Head of caudate nucleus (tissue), 42 donors: ENCODE measurements at places on chromosomes 7 and 10.

GRCh38 chr10:92240289-92241157 is 50.4 kb downstream of the CPEB3 start:
- DNase-seq: peak; percentile 78

DNA sequence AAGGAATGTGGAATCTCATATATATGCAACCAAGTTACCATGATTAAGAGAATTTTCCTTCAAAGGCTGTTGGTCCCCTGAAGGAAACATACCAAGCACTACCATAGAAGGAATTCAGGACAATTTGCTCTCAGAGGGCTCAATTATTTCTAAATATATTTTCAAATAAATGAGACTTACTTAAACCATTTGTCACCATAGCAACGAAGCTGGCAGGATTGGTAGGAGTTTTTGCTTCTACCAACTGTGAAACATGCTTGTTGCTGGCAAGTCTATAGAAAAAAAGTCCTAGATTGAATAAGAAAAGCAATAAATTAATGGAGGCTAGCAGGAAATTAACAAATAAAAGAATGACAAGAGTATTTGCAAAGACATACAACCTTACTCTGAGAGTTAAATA is 156.9 kb upstream of the NPSR1 start:
- no peak for DNase-seq

DNA sequence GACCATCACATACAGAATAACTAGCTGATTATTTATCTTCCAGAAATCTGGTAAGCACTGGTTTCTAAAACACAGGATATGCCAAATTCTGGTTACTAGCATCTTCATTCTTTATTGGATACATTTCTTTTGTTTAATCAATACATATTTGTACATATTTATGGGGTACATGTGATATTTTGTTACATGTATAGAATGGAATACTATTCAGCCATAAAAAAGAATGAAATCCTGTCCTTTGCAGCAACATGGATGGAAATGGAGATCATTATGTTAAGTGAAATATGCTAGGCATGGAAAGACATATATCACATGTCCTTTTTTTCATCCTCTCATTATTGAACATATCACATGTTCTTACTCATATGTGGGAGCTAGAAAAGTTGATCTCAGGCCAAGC is 32.7 kb upstream of the PURB start:
- no peak for DNase-seq

DNA sequence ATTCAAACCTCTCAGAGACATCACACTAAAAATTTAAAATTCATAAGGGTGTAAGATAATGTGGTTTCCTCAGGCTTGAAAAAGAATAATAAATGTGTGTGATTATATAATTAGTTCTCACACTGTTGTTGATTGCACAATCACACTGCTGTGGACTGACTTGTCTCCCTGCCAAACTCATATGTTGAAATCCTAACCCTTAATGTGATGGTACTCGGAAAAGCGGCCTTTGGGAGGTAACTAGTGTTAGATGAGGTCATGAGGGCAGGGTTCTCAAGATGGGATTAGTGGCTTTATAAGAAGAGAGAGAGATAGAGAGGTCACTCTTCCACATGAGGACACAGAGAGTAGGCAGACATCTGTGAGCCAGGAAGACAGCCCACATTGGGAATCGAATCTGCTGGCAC is 128.5 kb upstream of the COL1A2 start:
- no peak for DNase-seq

- DNase-seq: no peak
Observed at GRCh38 chr10:1196656-1197055, 140.5 kb downstream of the WDR37 start.

DNA sequence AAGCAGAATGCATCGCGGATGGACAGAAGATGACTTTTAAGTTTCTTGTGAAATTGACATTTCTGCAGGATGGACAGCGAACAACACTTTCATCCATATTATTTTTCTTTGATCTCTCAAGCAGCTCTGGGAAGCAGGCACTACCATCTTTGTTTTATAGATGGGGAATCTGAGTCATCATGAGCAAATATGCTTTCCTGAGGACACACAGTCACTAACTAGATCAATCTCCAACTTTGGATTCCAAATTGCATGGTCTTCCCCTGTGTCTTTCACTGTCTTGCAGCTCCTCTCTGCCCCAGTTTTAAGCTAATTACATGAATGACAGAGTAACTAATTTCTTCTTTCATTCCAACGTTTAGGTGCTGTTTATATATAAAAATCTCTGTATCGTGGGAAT is 201.5 kb downstream of the ADAM12 start:
- no peak for DNase-seq

- no peak for DNase-seq
Observed at GRCh38 chr7:135490783-135491182, 19.1 kb downstream of the CNOT4 start.

DNA sequence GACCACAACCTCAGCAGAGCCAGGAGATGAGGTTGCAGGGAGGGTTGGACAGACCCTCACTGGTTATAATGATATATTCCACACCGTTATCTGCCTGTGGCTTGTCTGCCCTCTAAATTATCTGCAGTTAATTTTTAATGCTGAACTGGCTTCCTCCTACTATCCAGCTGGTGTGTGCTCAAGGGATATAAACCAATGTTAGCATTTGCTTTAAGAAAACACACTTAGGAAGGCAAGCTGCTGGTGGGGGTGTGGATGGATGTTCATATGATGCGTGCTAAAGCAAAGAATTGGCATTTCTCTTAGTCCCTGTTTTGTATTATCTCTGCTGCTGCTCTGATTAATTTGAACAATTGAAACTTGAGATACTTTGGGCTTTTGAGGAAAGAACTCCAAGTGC is 132.2 kb upstream of the NPVF start:
- no peak for DNase-seq

- no peak for DNase-seq
Observed at GRCh38 chr7:74017125-74017524, 10.8 kb upstream of the ELN start.

DNA sequence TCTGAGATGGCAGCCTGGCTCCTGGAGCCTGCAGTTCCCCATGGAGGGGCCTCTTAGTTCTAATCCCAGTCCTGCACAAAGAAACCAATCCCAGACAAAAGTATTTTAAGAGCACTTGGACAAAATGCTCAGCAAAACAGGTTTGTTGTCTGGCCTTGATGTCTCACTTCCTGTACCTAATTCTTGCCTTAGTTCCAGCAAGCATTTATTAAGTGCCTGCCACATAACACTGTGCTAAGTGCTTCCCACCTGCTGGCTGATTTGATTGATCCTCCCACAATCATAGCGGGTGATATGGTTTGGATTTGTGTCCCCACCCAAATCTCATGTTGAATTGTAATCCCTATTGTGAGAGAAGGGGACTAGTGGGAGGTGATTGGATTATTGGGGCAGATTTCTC is 65.7 kb upstream of the HABP2 start:
- no peak for DNase-seq

DNA sequence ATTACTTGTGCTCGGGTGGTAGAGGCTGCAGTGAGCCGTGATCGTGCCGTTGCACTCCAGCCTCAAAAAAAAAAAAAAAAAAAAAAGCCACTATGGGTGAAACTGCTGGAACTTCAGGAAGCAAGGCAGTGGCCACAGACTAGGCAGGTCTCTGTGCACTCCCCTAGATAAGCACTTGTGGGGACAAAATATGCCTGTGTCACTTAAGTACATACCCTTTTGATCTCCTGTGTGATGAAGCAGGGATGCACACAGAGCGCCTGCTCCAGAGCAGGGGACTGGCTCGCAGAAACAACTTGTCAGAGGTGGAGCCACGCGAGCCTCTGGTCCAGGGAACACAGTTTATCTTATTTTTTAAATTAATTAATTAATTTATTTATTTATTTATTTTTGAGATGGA is 42.9 kb upstream of the PSAP start:
- no peak for DNase-seq

DNA sequence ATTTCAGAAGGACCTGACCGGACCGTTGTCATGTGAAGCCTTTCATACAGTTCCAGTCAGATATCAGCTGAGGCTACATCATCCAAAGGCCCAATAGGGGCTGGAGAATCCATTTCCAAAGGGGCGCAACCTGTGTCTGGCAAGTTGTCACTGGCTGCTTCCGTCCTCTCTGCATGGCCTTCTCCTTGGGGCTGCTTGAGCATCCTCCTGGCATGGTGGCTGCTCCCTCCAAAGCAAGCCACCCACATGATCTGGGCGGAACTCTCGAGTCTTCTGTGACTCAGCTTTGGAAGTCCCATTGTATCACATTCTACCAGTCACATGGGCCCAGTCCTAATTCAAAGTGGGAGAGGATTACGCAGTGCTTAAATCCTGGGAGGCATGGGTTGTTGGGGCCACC is 207.0 kb upstream of the SHH start:
- no peak for DNase-seq

DNA sequence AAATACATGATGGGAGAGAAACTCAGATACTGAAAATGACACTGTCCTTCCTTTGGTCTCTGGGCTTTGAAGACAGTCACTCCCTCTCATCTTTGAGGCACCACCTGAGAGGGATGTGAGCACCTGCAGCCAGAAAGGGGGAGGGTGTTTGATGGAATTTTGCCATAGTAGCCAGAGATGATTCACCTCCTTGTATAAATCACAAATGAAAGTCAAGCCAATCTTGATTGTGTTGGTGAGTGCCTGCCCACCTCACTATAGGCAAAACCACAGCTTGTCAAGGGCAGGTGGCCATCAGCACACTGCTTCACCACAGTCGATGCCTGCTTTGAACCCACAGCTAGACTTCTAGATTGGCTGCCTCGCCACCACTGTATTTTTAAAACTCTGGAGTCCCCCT is 48.2 kb downstream of the PON1 start:
- no peak for DNase-seq

- DNase-seq: no peak
Observed at GRCh38 chr7:102927312-102927933, 14.6 kb downstream of the LRRC17 start.

GRCh38 chr7:92306153-92306552 is 60.4 kb downstream of the ANKIB1 start:
- no peak for DNase-seq

- DNase-seq: peak; percentile 30
Observed at GRCh38 chr7:131502810-131503508, 53.5 kb downstream of the PODXL start.

GRCh38 chr7:138875794-138876193 is 77.8 kb upstream of the ATP6V0A4 start:
- no peak for DNase-seq

DNA sequence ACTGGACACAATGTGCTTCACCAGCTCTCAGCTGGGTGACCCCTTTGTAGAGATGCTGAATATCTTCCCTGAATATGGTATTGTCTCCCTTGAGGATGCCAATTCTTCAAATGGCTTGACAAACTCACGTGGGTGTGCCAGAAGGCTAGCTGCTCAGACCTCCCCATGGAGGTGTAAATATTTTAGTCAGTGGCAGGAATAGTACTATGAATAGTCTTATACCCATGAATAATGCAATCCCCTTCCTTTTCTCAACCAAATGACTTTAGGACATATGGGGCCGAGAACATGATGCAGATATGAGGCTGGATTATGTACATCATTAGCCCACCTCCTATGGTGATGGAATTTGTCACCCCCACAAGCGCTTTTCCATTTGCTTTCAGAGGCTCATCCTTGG is 401.8 kb downstream of the ADRA2A start:
- no peak for DNase-seq

DNA sequence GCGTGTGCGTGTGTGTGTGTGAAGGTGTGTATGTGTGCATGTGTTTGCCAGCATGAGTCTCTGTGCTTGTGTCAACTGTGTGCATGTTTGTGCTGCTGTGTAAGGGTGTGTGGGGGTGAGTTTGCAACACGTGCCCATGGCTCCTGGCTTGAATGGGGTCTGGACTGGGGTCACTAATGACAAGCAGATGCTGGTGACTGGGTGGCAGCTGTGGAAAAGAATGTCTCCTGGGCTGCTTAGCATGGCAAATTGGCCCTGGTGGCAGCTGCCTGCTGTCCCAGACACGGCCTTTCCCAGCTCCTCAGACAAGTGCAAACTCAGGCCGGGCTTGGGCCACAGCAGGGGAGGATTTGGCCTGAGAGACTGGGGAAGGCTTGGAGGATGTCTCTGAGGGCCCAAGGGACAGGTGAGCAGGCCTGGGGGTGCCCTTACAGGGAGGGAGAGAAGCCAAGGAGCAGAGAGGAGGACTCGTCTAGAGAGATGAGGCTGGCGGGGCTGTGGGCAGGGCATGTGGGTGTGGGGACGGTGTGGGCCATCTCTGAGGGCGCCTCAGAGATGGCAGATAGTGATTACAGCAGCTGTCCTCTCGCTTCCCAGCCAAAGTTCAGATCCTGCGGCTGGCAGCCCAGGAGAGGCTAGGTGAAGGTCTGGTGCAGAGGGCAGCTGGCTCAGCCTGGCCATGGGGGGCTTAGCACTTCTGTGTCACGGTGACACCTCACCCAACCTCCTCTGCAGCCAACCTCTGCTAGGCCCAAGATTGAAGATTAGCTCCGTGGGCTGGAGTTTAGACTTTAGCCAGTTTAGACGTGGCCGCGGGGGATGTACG is 1.5 kb downstream of the AQP1 start:
- DNase-seq: no peak
